Right renal cortex interstitium (tissue), 3 donors: ENCODE measurements at places on chromosomes 4 and X. TPM values are rescaled to one million over a fixed set of nuclear protein-coding genes. Genes with fewer than 3 reads are reported as not detected.

- DNase-seq: no peak
Measured at GRCh38 chr4:153409412-153409811, 56.7 kb upstream of the TMEM131L start.

The MAOB gene
- 57.5 TPM for polyA plus RNA-seq

The PLAC8 gene
- polyA plus RNA-seq: 2.7 TPM

The EPGN gene
- 0.75 TPM for polyA plus RNA-seq

The TMPRSS11F gene
- not detected for polyA plus RNA-seq

DNA sequence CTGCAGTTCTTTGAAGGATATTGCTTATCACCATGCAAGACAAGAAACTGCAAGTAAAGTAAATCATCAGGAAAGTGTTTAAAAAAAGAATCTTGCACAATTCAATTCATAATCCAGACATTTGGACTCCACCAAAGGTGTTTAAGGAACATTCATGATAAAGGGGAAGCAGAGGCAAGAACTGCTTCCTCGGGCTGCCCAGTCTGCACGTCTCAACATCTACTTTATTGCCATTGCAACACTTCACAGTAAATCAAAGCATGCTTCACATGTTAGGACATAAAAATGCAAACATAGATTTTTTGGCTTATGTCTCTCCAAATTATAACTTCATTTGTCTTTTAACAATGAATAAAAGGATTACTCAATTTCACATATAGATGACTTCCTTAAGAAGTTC, 42.5 kb downstream of the MID1 start:
- DNase-seq: no peak

The SPATA18 gene
- polyA plus RNA-seq: 1.3 TPM

DNA sequence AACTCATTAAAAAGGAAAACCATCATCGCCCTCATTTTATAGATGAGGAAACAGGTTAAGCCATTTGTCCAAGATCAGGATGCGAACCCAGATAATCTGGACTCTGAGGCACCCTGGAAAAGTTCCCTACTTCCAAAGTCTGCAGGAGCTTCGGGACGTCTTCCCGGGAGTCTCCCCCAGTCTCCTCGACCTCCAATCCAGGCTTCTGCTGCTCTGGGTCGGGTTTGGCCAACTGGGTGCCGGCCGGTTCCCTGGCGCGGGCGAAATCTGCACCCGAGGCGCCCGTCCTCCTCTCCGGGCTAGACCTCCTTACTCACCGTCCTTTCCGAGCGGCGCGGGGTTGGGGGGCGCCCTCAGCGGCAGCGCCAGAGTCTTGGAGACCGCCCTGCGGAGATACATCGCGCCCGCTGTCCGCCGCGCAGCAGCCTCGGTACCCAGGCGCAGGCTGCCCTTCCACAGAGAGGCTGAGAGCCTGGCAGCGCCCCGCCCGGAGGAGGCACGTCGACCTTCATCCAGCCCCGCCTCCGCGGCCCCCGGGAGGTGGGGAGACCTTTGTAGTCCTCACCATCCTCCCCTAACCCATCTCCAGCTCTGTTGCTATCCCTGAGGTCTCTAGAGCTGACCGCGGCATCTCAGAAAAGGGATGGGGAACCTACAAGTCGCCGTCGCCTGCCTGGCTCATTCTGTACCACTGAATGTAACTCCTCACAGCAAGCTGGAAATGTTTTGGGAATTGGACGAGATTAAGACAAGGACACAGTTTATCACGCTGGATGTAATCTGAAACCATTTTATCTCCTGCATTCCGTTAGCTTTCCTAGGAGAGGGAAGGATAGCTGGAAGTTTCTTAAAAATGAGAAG, at the start of gene MGARP:
TSS of gene MGARP (minus strand) at position 466 of the 861 bp plus-strand sequence. CDS start at position 399, 67 bp downstream.
- no peak for DNase-seq

The GCNA gene
- 2.4 TPM for polyA plus RNA-seq

GRCh38 chrX:68989456-68989855, 160.6 kb downstream of the EFNB1 start:
- DNase-seq: no peak

DNA sequence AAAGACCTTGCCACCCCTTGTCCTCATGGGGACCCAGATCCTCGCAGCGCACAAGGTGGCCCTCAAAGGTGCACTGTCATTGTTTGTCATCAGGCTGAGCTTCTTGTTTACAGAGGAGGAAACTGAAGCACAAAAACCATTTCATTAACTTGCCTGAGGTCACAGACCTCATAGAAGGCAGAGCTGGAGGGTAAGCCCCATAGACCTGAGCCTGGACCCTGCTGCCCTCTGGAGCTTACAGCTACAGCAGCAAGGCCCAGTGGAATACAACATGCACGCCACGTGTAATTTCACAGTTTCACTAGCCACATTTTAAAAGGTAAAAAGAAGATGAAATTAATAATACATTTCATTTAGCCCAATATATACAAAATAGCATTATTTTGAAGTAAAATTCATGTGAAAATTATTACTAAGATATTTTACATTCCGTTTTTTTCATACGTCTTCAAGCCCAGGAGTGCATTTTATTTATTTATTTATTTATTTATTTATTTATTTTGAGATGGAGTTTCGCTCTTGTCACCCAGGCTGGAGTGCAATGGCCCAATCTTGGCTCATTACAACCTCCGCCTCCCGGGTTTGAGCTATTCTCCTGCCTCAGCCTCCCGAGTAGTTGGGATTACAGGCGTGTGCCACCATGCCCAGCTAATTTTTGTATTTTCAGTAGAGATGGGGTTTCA, 8.8 kb downstream of the JAKMIP1 start:
- no peak for DNase-seq
